ENCODE measurements at places on chromosomes 11 and 22.

DNA sequence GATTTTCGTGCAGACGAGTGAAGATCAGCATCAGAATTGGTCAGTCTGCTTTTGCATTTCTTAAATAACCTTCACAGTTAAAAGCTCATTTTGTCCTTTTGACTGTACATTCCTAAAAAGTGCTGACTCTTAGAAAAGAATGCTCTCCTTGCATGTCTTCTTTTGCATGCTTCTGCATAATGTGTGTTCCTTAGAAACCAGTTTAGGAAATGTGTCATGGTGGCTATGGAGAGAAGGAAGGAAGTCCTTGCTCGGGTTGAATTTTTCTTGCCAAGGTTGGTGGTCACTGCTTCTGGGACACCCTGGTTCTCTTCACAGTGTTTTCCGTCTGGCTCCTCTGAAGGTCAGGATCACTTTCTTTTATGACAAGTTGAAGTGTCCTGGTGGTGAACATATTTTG is 6.8 kb downstream of the AP2A2 start:
- no peak for DNase-seq

DNA sequence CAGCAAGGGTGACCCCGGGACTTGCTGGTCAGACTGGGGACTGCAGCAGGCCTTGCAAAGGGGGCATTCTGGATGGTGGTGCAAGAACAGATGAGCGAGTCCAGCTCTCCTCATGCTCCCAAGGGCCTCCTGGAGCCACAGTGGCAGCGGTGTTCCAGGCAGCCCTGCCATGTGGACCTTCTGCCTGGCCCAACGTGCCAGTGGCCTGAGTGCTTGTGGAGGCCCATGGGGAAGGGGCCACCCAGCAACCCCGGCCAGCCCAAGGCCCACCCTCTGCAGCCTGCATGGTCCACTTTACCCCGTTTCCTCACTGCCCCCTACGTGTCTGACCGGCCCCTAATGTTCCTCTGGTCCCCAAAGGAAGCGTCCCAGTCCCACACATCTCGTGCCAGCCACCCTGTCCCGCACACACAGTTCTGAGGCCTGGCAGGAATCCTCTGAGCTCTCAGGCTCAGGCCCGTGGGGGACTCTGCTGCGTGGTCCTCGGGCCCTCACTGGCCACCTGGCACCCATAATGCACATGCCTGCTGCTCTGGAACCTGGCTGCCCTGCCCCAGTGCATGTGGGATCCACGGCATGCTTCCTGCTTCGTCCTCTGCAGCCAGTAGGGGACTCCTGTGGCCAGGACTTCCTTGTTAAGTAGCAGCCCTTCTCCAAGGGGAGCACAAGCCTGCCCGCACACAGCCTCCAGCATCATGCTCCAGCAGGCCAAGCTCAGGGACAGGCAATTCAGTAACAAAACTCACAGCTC is 85.5 kb downstream of the DGCR2 start:
- no peak for DNase-seq

- DNase-seq: no peak
These were observed 46.5 kb downstream of the GNB1L start for GRCh38 chr22:19807914-19808872.

DNA sequence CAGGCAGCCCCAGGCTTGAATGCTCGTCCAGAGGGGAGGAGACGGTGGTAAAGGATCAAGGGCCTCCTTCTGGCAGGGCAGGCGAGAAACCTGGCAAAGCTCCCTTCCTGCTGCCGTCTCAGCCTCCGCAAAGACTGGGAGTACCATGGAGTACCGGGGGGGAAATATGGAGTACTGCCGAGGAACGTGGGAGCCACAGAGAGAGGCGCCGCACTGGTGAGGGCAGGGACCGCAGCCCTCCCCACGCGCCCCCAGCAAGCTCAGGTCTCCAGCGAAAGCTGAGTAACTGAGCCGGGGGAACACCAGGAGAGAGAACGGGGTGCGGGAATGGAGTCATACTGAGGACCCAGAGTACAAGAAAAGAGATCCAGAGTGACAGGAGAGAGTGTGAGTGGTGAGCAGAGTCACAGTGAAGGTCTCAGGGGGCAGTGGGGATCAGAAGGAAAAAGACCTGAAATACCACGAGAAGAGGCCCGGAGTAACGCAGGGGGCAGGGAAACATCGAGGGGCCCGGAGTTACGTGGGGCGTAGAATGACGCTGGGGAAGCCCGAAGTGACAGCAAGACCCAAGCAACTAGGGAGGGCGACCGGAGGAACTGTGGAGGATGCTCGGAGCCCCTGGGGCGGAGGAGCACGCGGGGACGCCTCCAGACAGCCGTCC is 740 bp downstream of the EML3 start:
- DNase-seq: peak; percentile 59

- DNase-seq: no peak
These were observed 20.4 kb downstream of the RSPH14 start for GRCh38 chr22:23121424-23121823.

GRCh38 chr11:111703576-111703975 is 62.6 kb downstream of the PPP2R1B start:
- no peak for DNase-seq

GRCh38 chr11:60288531-60288930 is 8.1 kb downstream of the MS4A4A start:
- DNase-seq: no peak

DNA sequence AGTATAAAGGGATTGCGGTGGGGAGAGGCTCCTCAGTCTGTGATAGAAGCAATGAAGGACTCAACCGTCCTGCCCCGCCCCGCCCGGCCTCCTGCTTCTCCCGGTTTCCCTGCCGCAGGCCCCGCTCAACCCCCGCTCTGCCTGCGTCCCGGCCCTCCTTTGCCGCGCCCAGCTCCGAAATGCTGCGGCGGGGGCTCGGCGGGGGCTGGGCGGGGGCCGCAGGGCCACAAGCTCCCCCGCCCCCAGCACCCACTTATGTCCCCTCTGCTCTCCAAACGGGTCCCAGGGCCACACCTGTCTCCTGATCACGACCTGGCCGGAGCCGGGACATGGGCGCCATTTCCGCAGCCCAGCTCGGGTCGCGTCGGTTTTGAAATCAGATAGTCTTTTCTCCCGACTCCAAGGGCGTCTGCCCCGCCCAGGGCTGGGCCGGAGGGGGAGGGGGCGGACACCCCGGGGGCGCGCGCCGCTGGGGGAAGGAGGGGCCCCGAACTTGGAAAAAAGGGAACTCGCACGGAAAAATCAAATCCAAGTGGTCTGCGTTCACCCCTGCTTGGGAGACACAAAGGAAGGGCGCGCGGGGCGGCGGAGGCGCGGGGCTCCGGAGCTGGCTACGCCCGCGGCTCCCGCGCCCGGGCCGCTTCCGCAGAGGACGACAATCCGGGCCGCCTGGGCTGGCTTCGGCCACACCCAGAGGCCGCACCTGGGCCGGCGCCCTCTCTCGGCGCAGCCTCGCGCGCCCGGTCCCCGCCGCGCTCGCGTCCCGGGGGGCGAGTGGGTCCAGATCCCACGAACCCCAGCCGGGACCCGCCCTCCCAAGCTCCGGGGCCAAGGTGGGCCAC is 70.6 kb upstream of the EP300 start:
- DNase-seq: peak; percentile 76

- no peak for DNase-seq
These were observed 63.8 kb downstream of the ST14 start for GRCh38 chr11:130223291-130223971.

DNA sequence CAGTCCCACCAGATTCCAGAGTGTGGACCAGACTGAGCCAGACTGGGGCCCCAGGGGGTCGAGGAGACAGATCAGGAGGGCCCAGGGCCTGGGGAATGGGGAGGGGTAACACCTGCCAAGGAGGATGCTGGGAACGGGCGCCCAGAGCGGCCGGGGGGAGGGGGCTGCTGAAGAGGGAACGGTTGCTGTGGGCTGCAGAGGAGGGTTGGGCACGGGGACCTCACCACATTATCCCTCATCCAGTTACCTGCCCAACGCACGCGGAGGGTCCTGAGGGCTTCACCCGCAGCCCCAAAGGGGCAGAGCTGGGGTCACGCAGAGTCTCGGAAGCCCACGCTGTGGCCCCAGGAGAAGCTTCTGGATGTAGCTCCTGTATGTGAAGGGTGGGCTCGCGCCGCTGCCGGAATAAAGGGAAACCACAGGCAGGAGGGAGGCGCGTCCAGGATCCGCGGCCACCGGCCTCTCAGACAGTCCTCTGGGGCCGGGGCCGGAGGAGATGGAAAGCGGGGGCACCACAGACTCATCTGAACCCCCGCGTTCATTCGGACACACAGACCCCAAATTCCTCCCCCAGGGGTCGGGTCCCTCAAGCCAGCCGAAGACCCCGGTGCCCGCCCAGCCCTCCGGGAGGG is 866 bp upstream of the SELENOO start:
- no peak for DNase-seq

- no peak for DNase-seq
These were observed 31.9 kb downstream of the SMIM38 start for GRCh38 chr11:69187540-69188065.

GRCh38 chr11:1055990-1056771 is 18.5 kb upstream of the MUC2 start:
- DNase-seq: no peak

GRCh38 chr22:47220752-47221151 is 458.3 kb downstream of the TBC1D22A start:
- no peak for DNase-seq

DNA sequence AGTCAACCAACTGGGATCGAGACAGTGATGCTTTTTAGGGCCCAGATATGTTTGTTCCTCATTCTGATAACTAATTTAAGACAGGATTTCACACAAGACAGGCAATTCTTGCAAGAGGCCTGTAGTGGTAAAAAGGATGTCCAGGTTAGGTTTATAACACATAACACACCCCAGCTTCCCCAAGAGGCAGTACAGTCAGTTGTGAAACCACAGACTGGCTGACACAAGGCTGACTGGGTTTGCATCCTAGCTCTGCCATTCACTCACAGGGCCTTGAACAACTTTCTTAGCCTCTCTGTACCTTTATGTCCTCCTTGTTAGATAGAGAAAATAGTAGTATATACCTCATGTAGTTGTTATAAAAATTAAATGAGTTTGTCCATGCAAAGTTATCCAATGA is 55.0 kb upstream of the PTH start:
- DNase-seq: no peak

DNA sequence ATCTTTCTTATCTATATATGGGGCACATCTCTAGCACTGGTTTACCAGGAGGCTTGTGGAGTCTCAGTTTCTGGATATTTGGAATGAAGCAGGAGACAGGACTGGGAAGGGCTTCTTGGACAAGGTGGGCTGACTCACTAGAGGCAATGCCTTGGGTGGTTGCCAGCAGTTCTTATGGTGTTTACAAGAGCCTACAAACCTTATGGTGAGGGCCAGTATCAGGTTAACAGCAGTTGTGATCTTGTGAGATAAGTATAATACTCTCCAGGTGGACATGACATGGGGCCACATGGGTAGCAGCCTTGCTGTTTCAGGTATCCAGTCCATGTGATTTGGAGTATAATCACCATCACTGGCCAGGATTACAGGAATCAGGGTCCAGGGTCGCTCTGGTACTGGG is 10.2 kb downstream of the FUT4 start:
- DNase-seq: no peak

DNA sequence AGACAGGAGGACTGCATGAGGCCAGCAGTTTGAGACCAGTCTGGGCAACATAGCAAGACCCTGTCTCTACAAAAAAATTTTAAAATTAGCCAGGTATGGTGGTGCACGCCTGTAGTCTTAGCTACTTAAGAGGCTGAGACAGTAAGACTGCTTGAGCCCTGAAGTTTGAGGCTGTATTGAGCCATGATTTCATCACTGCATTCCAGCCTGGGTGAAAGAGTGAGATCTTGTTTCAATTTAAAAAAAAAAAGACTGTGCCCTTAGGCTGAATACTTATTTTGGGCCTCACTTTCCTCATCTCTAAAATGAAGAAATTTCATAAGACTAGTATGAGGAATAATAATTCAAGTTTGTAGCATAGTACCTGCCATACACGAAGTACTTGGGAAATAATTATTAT is 6.9 kb downstream of the AQP11 start:
- DNase-seq: no peak

- no peak for DNase-seq
These were observed 7.6 kb upstream of the SLC39A13 start for GRCh38 chr11:47400768-47401279.

- no peak for DNase-seq
These were observed at the start of gene PCF11 for GRCh38 chr11:83156996-83157593. TSS of gene PCF11 (plus strand) at chr11:83157131. CDS start at chr11:83157440, 309 bp downstream.

- DNase-seq: no peak
These were observed 6.7 kb downstream of the SLC22A12 start for GRCh38 chr11:64597671-64598101.

DNA sequence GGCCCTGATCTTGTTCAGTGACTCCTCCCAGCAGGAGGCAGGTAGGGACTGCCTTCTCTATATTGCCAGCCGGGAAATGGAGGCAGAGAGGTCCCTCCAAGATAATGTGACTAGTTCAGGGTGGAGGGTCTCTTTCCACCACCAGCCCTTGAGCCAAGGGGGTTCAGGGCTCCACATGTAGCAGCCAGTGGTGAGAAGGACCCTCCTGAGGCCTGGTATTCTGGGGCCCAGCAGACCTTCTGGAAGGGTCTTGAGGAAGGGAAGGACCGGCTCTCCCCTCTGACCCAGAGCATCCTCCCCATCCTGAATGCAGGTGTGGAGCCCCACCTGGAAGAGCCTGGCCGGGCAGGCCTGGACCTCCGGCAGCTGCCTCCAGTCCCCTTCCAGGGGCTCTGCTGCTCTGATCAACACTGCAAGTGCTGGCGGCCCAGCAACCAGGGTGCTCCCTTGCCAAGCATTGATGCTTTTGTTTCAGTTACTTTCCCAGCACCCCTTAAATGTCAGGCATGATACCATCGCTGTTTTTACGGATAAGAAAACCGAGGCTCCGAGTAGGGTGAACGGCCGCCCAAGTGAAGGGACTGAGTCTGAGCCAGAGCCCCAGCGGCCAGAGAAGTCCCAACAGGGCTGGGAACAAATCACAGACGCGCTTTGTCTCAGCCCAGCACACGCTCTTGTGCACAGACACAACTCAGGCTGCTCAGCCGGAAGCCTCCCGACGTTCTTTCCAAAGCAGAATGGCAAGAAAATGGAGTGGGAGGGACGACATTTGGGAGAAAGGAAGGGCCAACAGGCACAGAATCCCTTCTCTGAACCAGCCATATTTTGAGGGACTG is 38.8 kb downstream of the DKK3 start:
- DNase-seq: no peak

- DNase-seq: no peak
These were observed 98.1 kb downstream of the ATXN10 start for GRCh38 chr22:45769569-45770210.

DNA sequence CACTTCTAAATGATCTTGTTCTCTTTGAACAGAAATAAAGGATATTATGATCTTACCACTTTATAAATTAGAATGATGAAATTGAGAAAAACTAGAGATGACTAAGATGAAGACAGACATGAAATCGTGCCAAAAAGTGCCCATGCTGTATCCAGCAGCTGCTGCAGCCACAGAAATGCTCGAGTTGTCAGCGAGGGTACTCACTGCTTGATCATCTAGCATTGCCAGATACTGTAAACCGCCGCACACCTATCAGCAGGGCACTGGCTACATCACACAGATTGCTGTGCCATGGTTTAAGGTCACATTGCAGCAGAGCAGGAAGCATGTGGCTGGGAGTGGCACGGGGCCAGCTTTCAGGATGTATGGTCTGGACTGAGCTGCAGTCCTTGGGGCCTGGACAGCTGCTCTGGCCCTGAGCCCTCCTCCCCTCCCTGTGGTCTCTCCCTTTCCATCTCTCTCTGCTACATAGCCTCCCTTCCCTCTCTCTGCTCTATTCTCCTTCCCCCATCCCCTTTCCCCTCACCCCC is 51.0 kb upstream of the SEPTIN5 start:
- DNase-seq: peak; percentile 12

GRCh38 chr11:102551169-102551781 is 20.7 kb upstream of the MMP7 start:
- DNase-seq: no peak

- DNase-seq: no peak
These were observed 280.8 kb upstream of the CCDC90B start for GRCh38 chr11:83566950-83567349.

- DNase-seq: peak; percentile 65
These were observed 24.3 kb upstream of the ADA2 start for GRCh38 chr22:17243524-17243923.
